ENCODE measurements at places on chromosomes 3 and 15. TPM values are rescaled to one million over a fixed set of nuclear protein-coding genes. Genes with fewer than 3 reads are reported as not detected.
A peak's percentile ranks its signal among the peaks of the same experiment; 100 is the strongest.

SLC22A13 gene
- 0.47 TPM for total RNA-seq

CCDC71 gene
- total RNA-seq, result 26.7 TPM

GAP43 gene
- total RNA-seq, result not detected

IQCB1 gene
- 51.6 TPM for total RNA-seq

GRCh38 chr3:110656394-110657025 is 415.1 kb upstream of the NECTIN3 start:
- H3K4me1 ChIP-seq, result no peaks in the 10 kb centered on the region
- no peak for DNase-seq
- no peaks in the 10 kb centered on the region for H3K27me3 ChIP-seq
- H3K4me3 ChIP-seq, result no peak overlapping the region
- no peaks in the 10 kb centered on the region for H3K36me3 ChIP-seq

- no peak overlapping the region for H3K27ac ChIP-seq
- no peaks in the 10 kb centered on the region for H3K36me3 ChIP-seq
- H3K4me3 ChIP-seq, result no peak overlapping the region
- no peaks in the 10 kb centered on the region for H3K4me1 ChIP-seq
- peaks cover 5% of the 10 kb centered on the region for H3K27me3 ChIP-seq
Measured at GRCh38 chr3:193732391-193732790, 139.4 kb downstream of the OPA1 start.

GRCh38 chr3:24294150-24294549 is 200.5 kb downstream of the THRB start:
- H3K36me3 ChIP-seq, result no peaks in the 10 kb centered on the region
- no peak for DNase-seq
- no peaks in the 10 kb centered on the region for H3K27me3 ChIP-seq
- no peak overlapping the region for H3K4me3 ChIP-seq
- H3K4me1 ChIP-seq, result no peaks in the 10 kb centered on the region
- no peak overlapping the region for H3K27ac ChIP-seq

DNA sequence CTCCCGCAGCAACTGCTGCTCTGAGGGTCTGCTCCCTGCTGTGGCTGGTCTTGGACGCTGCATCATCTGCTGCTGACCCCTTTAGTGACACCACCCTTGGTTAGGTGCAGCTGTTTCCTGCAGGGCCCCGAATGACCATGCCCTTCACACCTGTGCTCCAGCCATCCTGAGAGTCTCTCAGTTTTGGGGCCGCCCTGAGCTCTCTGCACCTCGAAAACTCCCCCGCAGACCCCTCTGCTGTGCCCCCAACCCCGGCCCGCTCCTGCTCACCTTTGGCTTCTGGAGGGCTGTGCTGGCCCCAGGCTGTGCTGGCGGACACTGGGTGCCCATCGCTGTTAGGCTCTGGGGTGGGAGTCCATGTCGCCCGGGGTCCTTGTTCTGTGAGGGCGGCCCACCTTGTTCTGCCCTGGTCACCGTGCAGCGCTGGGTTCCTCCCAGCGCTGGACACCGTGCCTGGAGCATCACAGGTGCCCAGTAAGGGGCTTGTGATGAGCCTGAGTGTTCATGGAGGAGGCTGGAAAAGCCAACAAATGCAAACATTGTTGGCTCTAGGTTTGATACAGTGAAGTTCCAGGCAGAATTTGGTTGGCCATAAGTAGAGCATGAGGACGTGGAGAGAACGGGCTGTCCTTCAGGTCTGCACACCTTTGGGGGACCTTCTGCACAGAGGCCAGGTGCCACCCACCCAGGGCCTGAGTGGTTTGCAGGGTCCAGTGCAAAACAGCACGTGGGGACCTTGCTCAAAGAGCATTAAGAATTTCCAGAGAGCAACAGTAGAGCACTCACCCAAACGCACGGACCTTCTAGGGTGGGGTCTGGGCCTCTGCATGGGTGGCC is 12.3 kb downstream of the ABTB1 start:
- H3K4me1 ChIP-seq, result peaks cover 6% of the 10 kb centered on the region
- no peak overlapping the region for H3K4me3 ChIP-seq
- H3K36me3 ChIP-seq, result no peaks in the 10 kb centered on the region
- H3K27ac ChIP-seq, result no peak overlapping the region
- no peak for DNase-seq

DNA sequence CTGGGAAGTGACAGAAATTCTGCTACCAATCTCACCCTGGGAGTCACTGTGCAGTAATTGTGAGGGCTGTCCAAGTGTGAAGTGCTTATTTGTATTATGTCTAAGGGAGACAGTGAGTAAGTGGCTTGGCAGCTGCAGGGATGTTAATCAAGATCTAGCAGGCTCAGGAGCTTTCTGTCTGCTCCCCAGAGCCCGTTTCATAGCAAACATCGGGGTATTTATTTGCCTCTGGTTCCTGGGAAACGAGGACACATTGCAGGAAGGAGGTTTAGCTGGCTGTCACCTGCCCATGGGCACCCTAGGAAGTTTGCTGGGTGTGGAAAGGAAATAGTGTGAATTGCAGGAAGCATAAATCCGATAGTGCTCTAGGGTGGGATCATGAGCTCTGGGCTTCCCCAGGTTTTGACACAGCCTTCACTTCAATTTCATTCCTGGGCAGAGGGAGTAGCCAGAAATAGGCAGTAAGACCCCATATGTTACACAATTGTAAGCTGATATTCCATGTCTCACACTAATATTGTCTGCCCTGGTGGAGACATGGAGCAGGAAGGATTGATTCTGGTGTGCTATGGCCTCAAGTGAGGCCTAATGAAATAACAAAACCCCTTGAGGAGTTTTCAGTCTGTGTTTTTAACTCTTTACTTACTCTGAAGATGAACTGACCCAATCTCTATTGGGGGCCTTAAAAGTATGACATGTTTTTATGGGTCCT is 74.1 kb upstream of the MITF start:
- no peak overlapping the region for H3K4me3 ChIP-seq
- no peaks in the 10 kb centered on the region for H3K4me1 ChIP-seq
- no peaks in the 10 kb centered on the region for H3K36me3 ChIP-seq
- H3K27me3 ChIP-seq, result no peaks in the 10 kb centered on the region
- DNase-seq, result no peak

DNA sequence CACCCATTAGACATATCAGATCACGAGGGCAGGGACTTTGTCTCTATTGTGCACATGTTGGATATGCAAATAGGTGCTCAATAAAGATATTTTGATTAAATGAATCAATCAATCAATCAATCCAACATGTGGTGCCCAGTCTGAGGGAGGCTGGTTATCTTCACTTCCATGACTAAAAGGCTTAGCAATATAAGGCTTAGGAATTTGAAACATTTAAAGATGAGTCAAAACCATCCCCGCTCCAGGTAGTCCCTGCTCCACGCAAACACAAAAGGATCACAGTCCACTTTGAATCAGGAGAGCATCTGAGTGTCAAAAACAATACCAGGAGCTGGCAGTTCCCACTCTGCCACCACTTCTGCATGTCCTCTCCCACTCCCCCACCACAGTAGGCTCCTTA is 25.8 kb upstream of the PRICKLE2 start:
- H3K36me3 ChIP-seq, result no peaks in the 10 kb centered on the region
- no peaks in the 10 kb centered on the region for H3K27me3 ChIP-seq
- H3K4me1 ChIP-seq, result no peaks in the 10 kb centered on the region
- H3K27ac ChIP-seq, result no peak overlapping the region
- DNase-seq, result no peak

DNA sequence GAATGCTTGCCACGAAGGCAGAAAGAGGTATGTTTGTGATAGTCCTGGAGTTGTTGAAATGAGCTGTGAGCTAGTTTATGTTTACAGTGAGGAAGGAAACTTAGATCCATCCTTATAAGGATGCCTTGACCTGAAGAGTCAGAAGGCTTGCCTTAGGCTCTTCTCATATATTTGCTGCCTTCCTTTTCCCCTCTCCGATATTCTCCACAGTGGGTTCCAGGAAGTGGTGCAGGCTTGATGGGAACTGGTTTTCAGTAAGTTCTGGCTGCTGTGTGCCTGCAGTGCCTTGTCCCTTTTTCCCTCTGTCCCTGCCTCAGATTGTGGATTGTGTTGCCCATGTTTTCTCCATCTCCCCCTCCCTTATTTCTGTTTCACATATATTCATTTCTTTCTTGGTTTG is 287.3 kb upstream of the UBE2E1 start:
- no peaks in the 10 kb centered on the region for H3K36me3 ChIP-seq
- no peaks in the 10 kb centered on the region for H3K4me1 ChIP-seq
- no peaks in the 10 kb centered on the region for H3K27me3 ChIP-seq
- H3K4me3 ChIP-seq, result no peak overlapping the region

DNA sequence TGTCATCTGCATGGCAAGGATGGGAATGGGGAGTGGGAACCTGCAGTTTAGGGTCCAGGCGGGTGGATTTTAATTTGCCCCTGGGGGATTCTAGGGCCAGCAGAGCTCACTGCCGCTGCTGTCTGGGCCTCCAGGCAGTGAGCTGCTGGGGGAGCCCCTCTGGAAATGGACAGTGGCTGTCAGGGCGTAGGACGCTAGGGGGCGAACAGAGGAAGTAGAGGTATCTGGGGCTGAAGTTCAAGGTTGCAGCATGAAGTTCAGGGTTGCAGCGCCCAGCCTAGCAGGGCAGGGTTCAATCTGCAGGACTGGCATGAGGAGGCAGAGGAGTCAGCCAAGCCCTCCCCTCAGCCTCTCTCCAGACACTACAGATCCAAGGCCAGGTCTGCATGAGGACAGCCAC is 49.5 kb downstream of the APBA2 start:
- DNase-seq, result peak; percentile 70
- no peak overlapping the region for H3K4me3 ChIP-seq
- no peaks in the 10 kb centered on the region for H3K27me3 ChIP-seq
- peaks cover 23% of the 10 kb centered on the region for H3K4me1 ChIP-seq

DNA sequence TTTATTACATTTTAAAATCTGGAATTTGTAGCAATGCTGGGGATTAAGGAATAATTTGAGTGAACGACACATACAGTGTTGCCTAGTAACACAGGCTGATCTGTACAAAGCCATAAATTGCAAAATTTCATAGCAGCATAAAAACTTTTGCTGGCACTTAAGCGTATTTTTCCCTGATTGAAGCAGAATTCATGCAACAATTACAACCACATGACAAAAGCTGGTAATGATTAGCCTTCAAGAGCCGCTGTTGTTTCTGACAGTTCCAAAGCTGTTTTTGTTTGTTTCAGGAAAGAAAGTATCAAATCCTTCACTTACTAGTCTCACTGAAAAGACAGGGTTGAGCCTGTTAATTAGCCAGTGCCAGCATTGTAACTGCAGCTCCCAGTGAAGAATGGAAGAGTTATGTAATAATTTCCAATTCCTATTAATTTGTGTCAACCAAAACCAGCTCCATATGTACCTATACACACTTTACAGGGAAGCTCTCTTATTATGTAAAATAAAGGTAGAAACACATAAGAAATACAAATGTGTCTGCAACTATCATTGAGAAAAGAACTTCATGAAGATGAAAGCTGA is 60.7 kb downstream of the AGTR1 start:
- H3K27me3 ChIP-seq, result no peaks in the 10 kb centered on the region
- H3K27ac ChIP-seq, result no peak overlapping the region
- no peak overlapping the region for H3K4me3 ChIP-seq
- H3K4me1 ChIP-seq, result no peaks in the 10 kb centered on the region
- H3K36me3 ChIP-seq, result no peaks in the 10 kb centered on the region
